ENCODE measurements at places on chromosomes 1 and 21. TPM values are rescaled to one million over a fixed set of nuclear protein-coding genes. Genes with fewer than 3 reads are reported as not detected.

- no peak for DNase-seq
These were observed 36.0 kb upstream of the MARK1 start for GRCh38 chr1:220491891-220492290.

DNA sequence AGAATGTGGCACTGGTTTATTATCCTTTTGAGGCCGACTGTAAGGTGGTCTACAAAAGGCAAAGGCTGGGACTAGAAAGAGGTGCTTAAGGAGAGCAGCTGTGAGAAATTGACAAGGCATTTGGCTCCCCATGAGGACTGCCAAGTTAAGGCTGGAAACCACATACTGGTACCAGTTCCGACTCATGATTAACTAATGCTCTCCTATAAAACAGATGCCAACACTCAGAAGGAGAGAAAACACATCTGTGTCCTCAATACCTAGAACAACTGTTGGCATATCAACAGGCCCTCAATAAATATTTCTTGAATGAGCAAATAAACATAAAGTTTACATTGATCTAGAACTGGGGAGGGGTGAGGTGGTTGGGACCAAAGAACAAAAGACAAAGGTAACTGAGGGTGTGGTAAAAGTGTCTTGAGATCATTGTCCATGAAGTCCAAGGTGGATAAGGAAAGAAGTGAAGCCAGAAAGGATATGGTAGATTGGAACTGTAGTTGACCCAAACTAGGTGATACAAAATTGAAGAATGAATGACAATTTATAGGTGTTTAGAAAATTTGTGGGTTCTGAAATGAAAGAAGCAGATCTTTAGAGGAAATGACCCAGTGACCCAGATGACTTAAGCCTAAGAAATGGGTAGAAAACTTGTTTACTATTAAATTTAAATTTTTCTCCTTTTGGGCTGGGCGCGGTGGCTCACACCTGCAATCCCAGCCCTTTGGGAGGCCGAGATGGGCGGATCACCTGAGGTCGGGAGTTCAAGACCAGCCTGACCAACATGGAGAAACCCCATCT is 16.9 kb upstream of the MCL1 start:
- no peak for DNase-seq

DNA sequence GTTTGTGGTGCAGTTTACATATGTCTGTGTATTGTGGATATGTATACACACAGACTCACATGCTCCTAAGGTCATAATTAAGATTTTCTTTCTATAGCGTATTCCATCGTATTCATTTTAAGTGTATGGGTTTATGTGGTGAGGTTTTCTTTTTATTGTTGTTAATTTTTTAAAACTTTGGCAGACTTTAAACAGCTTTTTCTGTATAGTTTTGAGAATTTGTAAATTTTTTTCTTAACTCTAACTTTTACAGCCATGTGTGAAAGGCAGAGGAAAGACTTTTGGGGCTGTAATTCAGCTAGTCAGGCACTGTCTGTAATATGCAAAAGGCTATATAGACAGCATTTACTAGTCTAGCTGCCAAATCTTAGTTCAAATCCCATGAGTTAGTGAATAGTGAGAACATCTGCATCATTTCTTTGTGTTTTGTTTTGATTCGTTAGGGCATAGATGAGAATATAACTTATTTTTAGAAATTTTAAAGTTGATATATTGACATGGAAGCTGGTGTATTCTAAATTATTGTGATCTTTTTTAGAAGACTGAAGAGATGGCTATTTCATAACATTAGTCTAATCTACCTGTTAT is 2.3 kb downstream of the MAGI3 start:
- DNase-seq: no peak

GRCh38 chr1:232553809-232554208 is 76.1 kb downstream of the SIPA1L2 start:
- DNase-seq: no peak

DNA sequence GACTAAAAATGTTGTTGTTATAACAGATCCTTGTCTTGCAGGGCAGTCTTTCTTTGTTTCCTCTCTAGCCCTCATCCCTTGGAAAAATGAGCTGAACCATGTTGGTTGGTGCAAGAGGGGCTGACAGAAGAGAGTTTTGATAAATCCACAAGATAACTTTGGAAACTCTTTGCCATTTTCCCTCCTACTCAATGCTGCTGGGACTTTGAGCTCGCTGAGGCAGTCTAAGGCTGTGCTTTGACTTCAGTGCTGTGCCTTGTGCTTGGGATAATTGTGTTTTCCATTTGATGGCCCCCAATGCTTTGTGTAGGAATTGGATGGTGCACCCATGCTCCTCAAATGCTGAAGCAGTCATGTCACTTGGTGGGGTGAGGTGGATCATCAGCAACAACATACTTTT is 31.7 kb downstream of the ST6GALNAC3 start:
- DNase-seq: no peak

- no peak for DNase-seq
These were observed 77.1 kb upstream of the PRMT6 start for GRCh38 chr1:106979371-106979770.

- DNase-seq: no peak
These were observed 170.4 kb upstream of the NR5A2 start for GRCh38 chr1:199857108-199857507.

DNA sequence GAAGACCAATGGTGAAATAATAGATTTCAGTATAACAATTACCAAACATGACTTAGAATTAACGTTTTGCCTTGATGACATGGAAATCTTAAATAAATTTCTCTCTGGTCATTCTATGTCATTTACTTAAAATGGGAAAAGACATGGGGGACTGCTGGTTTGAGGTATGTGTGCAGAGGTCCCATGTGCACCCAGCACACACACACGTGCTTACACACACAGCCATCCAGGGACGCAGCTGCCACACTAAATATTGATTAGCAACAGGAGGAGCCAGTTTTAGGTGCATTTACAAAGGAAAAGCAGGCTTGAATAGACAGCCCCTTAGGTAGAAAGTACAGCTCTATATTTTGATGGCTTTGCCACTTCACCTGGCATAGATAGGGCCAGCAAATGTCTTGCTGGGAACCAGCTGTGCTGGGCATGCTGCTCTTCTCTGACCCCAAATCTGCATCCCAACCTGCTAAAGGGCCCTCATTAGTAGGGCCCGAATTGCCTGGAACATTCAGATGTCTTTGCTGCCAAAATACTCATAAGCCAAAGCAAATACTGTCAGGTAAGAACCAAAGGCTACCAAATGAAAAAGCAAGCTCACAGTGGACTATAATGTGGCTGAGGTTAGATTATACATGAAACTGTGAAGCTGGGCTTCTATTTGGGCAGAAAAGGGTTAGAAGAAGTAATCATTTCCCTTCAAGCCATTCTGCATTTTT is 399.9 kb downstream of the HHAT start:
- DNase-seq: no peak

DNA sequence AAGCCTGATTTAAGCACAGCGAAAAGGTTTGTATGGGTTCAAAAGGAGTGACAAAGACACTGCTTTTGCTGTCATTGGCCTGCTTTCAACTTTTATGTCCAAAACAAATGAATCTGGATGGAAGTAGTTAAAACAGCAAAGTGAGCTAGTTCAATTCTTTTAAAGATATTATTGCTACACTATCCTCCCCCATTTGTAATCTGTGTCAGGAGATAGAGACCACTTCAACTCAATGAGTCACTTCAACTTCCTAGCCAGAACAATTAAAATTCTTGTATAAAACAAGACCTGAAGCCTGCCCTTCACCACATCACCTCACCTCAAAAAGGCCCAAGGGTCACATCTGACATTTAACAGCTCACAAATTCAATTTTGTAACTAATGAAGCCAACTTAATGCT is 364.1 kb upstream of the LYPLAL1 start:
- DNase-seq: no peak

DNA sequence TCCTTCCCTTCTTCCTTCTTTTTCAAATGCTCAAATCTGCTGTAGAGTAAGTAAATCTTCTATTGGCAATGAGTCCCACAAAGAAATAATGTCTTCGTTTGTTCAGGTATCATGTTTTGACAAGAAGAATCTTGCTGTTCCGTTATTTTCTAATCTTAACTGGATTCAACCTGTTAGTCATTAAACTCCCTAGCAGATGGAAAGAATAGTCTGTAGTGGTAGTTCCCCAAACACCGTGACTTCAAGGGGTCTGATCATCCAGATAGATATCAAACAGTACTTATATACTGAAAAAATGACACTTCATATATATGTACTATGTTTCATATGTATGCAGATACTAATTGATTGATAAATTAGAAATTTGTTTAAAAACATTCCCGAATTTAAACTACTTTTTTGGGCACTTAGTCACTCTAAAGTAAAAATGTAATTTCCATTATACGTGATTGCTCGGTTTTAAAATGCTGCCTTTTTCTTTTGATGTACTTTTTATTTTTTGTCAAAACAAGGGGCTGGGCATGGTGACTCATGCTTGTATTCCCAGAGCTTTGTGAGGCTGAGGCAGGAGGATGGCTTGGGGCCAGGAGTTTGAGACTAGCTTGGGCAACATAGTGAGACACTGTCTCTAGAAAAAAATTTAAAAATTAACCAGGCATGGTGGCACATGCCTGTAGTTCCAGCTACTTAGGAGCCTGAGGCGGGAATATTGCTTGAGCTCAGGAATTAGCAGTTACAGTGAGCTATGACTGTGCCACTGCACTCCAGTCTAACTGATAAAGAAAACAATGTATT is 335.7 kb upstream of the SNX7 start:
- DNase-seq: peak; percentile 54

GRCh38 chr1:204419064-204419403 is 7.4 kb upstream of the PPP1R15B start:
- no peak for DNase-seq

DNA sequence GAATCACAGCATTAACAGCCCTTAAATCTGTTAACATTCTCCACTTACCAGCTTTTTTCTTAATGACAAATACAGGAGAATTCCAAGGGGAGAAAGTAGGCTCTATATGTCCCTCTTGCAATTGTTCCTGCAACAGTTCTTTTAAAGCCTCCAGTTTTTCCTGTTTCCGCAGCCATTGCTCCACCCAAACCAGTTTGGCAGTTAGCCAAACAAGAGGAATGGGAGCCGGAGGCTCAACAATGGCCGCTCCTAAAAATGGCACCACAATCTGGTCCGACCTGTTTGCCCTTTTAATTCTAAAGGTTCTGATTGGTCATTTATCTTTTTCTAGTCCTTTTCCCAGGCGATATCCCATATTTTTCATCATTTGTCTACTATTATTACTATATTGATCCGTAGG is 14.0 kb upstream of the L1TD1 start:
- DNase-seq: no peak

DNA sequence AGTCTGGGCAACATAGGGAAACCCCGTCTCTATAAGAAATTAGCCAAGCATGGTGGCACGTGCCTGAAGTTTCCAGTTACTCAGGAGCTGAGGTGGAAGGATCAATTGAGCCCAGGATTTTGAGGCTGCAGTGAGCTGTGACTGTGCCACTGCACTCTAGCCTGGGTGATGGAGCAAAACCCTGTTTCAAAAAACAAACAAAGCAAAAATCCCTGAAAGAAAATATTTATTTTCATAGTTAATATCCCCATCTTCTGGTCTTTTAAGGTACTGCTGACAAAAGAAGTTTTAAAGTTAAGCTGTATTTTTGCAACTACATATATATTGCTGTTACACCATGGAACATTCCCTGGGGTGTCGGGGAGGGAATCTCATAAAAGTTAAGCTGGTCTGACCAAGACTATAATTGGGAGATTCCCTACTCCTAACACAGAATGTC is 26.0 kb downstream of the VAMP4 start:
- peak; percentile 10 for DNase-seq

GRCh38 chr1:240501115-240501514 is 110.8 kb downstream of the GREM2 start:
- no peak for DNase-seq

DNA sequence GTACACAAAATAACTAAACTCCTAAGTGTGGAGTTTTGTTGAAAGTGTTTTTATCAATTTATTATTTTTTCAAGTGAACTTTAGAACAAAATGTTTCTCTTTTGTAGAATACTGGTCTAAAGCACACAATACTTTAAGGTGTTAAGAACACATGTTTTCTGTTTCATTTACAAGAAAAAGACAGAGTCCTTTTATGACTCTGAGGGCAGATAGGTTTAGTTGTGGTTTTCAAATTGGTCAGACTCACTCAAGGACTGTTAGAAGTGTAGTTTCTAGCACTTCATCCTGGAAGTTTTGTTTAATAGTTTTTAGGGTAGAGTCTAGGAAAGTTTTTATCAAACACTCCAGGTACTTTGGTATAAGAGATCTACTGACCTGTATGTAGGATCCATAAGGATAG is 376.5 kb downstream of the LRRIQ3 start:
- no peak for DNase-seq

DNA sequence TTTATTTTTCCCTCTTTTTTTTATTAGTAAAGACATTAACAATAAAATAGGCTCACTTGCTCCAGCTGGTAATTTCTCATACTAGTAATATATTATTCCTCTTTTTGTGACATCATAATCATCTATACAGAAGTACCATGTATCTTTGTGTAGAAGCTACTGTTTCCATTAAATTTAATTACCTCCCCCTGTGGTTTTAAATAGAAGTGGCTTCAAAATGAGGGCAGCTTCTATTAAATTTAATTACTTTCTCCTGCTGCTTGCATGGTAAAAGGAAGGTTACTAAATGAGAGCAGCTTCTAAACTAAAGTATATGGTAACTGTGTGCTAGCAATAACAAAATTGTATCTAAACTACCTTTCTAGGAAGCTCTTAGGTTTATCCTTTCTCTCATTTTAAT is 94.0 kb downstream of the DPYD start:
- no peak for DNase-seq

DNA sequence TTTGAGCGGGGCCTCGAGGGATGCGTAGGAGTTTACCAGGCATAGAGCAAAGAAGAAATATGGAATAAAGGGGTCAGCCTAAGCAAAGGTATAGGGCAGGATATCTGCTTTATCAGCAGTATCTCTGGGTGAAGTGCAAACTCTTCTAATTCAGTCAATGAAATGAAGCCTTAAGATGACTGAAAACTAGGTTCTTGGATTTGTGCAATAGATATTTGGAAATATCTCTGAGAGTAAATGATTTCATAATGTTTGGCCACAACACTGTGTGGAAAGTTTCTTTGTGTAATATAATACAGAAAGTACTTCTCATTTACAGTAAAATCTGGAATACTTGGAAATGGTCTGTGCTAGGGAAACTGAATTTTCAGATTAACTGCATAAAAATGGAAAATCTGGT is 26.1 kb downstream of the KCNJ15 start:
- no peak for DNase-seq

DNA sequence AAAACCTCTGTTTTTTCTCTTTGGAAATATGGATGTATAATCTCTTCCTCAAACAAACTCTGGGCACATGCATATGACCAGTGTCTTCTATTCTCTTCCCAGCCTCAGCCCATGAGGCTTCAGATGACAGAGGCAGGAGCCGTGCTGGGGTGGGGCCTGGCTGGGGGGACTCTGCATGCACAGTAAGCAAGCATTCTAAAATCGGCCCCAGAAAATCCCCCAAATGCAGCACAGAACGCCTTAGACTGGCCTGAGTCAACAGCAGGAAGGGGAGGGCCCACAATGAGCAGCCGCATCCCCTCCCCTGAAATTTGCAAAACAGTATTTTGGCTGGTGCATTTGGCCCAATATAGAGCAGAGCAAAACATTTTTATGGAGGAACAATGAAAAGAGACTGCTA is 47.8 kb downstream of the ITPKB start:
- DNase-seq: no peak

Gene CFAP74
- polyA plus RNA-seq: not detected

Gene ATP13A2
- 9.2 TPM for polyA plus RNA-seq

Gene APCS
- polyA plus RNA-seq: not detected

Gene C8A
- not detected for polyA plus RNA-seq

Gene RCC2
- polyA plus RNA-seq: 42.2 TPM

Gene DDX59
- 14.9 TPM for polyA plus RNA-seq

Gene CD2
- polyA plus RNA-seq: not detected

Gene SUSD4
- polyA plus RNA-seq: 0.32 TPM

Gene AGMAT
- polyA plus RNA-seq: 1.2 TPM

Gene CELA3B
- polyA plus RNA-seq: not detected

Gene IFNLR1
- not detected for polyA plus RNA-seq

Gene SRSF11
- polyA plus RNA-seq: 208 TPM

Gene SLC35F3
- 0.09 TPM for polyA plus RNA-seq

Data from BJ (cell line).